CD4-positive, alpha-beta T cell treated with Interferon alpha-2 for 1 hour (primary cell): ENCODE measurements at places on chromosomes 11 and 22.

- no peak for DNase-seq
These were observed 92.5 kb downstream of the C11orf87 start for GRCh38 chr11:109514313-109515018.

- DNase-seq: no peak
These were observed 17.2 kb upstream of the BMAL1 start for GRCh38 chr11:13260201-13260962.

DNA sequence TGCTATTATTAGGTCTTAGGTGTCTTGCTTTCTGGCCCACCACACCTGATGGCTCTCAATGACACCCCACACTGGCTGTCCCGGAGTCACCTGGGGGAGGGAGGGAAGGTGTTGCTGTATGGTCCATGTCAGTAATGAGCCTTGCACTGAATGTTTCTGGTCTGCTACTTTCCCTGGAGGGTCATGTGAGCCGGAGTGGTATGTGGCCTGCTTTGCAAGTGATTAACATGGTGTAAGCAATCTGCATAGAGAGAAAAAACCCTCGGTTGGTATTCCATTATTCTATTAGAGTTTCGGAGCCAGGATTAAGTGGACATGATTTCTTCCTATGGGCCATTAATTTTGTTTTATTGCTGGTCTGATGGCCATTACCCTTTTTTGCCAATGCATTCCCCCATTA lies 63.9 kb downstream of the PKNOX2 start:
- DNase-seq: no peak

GRCh38 chr22:45686004-45686403 lies 14.4 kb downstream of the ATXN10 start:
- DNase-seq: no peak

GRCh38 chr22:19912271-19912999 lies 29.1 kb upstream of the COMT start:
- DNase-seq: no peak

DNA sequence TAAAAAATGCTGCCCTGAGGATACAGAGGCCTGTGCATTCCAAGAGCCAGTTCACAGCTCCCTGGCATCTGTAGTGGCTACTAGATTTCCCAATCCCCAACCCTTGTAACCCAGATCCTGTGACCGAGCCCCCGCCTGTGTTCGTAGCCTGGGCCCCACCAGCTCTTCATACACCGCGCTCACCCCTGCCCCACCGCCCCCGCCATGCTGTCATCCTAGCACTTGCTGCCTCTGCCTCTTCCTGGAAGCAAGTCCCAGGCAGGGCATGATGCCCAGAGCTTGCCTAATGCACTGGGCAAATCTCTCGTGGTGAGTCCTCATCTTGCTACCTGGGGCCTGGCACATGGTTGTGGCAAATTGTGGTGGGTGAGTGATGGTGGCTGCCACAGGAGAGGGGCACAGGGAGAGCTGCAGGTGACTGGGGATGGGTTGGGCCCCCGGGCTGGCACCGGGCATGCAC lies 7.1 kb downstream of the MGAT3 start:
- DNase-seq: no peak

DNA sequence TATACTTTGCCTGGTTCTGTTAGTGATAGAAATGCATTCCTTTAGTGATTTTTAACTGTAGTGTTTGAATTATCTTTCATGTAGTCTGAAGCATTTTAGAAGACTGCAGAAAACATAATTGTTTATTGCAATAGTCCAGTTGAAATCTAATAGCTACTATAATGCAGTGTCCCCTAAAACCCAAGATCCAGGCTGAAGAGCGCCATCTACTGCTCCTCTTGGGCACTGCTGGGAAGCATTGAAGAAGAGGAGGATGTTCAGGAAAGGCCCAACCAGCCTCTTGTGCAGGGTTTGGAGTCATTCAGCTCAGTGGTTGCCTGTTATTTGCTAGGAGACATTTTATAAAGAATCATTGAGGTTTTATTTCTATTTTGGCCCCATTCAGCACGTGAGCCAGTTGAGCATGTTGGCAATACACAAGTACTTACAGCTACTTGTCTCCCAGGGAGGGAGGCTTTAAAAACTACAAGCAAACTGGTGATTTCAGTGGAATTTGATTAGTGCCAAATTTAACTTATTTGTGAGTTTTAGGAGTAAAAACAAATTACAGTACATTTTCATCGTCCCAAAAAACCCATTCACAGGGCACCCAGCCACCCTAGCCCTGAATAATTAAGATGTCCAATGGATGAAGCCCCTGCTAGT lies 74.9 kb upstream of the HORMAD2 start:
- DNase-seq: peak; percentile 47

DNA sequence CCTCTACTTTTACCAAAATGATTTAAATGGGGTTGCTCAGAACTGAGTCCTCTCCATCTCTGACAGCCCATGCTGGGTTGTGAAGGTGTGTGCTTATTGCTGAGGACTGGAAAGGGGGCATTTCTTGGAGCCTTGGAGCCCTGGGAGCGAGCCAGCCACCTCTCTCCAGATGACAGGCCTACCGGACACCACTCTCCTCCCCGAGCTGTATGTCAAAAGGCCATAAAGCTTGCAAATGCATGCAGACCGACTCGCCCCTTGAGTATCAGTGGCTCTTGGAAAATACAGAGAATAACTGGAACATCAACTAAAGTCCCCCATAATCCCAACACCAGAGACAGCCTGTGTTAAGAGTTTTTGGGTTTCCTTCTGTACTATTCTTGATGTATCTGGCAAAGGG lies 67.9 kb upstream of the PITPNB start:
- no peak for DNase-seq

DNA sequence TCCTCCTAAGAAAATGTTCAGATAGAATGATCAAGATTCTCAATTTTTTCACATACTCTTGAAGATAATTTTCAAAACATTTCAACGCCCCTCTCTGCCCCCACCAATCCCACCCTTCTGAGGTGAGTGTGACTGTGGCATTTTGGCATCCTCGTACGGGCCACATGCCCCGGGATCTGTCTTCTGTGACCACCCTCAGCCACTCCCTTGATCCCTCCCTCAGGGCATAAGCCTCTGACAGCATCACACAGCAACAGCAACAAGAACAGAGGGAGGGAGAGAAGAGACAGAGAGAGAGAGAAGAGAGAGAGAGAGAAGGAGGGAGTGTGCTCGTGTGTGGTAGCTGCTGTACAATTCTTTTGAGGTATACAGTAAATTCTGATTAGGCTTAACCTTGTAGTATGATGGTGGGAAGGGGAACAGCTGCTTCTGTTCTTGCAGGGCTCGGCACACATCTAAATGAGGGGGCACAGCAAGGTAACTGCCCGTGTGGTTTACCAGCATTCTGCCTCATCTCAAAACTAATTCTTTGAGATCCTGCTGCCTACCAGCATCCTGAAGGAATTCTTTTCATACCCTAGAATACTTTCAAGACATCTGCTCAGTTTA lies 21.4 kb downstream of the SCUBE2 start:
- no peak for DNase-seq

DNA sequence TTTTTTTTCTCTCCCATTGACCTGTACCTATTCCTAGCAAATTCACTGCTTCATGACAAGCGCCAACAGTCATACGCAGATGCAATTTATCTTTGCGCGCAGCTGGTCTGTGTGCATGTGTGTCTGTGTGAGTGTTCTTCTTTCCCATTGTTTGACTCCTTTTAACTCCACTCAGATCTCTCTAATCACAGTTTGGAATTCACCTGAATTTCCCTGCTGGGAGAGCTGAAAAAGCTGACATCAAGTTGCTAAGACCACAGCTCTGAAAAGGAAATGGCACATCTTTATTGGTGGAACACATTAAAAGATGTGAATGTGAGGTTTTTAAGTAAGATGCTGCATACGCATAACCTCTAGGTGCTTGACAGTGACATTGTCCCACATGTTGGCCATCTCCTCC lies 187.4 kb upstream of the MTMR2 start:
- DNase-seq: no peak

DNA sequence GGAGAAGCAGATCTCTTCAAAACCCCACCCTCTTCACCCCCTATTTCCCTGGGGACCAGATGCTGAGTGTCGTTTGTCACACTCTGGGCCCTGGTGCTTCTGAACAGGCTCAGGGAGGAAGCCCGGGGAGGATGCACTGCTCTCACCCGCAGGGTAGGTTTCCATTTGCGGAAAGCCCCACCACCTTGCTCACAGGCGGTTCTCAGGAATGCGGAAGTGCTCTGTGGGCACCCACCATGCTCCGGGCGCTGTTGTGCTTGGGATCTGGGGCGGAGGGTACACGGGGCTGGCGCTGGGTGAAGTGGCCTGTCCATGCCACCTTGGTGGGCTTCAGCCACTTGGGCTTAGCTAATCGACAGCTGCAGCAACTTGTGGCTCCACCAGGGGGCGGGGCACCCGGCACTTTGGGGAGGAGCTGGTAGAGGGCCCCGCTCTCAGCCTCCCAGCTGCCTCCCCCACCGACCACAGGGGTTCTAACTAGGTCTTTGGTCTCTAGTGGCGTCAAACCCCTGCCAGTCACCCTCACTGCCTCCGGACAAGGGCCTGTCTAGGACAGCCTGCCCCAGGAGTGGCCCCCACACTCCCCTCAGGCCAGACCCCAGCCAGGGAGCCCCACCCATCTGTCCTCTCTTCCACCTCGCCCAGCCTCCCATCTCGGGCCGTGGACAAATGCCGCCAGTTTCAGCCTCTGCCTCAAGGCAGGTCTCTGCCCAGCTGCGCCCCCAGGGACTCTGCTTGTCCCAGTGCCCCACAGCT lies 7.4 kb downstream of the NDUFV1 start:
- DNase-seq: peak; percentile 90

GRCh38 chr11:81224396-81224795 lies 1509.3 kb downstream of the FAM181B start:
- DNase-seq: no peak

DNA sequence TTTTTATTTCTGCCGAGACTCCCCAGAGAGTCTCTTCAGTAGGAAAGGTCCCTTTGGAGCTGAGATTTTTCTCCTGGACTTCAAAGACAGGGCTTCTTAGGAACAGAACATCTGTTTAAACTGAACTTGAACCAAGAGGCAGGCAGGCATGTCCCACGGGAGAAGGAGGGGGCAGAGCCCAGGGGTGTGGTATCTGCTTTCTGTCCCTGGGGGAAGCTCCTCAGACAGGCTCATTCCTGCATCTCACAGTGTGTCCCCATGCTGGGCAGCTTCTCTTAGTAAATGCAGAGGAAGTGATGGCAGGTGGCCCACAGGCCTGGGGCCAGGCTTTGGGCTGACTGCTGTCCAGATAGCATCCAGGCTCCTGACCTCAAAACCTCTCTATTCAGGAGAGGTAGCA lies 47.3 kb downstream of the TSPAN18 start:
- no peak for DNase-seq

- peak; percentile 41 for DNase-seq
These were observed 2.8 kb upstream of the RDX start for GRCh38 chr11:110299006-110299785.

- DNase-seq: no peak
These were observed 173.9 kb downstream of the DDX10 start for GRCh38 chr11:108838792-108839105.

- no peak for DNase-seq
These were observed 28.9 kb downstream of the C2CD3 start for GRCh38 chr11:74141908-74142307.

DNA sequence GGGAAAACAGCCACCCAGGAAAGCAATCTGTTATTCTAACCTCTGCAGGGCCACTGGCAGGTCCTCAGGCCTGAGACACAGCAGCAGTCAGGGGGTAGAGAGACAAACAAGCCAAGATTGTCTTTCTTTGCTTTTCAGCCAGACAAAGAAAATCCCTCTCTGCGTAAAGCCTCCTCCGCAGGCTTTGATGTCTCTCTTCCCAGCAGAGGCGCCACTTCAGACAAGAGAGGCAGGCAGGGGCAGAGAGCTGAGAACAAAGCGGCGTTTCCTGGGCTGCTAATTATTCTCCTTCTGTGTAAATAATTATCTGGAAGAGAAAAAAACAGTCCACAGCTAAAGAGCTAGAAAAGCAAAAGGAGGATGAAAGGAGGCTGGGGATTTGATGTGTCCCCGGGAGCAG lies 102.7 kb upstream of the SEZ6L start:
- DNase-seq: no peak

DNA sequence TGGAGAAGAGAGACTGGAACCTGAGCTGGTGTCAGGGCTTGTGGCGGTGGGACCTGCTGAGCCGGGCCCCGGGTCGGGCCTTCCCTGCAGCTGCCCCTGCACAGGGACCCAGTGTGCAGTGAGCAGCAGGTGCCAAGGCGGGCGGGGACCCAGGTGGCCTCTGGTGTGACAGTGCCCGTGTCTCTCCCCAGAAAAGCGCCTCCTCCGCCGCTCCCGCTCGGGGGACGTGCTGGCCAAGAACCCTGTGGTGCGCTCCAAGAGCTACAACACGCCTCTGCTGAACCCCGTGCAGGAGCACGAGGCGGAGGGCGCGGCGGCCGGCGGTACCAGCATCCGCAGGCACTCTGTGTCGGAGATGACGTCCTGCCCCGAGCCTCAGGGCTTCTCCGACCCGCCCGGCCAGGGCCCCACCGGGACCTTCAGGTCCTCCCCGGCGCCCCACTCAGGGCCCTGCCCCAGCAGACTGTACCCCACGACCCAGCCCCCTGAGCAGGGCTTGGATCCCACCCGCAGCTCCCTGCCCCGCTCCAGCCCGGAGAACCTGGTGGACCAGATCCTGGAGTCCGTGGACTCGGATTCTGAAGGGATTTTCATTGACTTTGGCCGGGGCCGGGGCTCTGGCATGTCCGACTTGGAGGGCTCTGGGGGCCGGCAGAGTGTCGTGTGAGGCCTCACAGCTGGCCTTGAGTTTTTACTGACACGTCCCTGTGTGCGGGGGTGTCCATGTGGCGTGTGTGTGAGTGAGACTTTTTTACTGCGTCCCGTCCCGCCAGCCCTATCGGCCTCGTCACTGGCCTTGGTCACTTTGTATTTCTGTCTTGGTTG lies 15.6 kb upstream of the ARHGAP8 start:
- DNase-seq: no peak

DNA sequence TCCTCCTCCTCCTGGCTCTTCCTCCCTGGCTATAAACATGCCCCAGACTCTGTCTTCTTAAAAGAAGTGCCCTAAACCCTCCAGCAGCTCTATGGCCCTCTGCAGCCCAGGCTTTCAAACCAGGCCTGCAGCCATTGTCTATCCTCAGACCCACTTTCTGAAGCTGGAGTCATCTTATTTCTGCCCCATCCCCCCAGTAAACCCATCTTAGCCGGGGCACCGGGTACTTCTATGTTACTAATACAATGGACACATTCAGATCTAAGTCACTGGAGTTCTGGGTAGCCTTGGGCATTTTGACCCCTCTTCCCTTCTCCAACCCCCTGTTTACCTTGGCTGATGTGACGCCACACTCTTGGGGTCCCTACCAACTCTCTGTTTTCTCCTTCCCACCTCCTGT lies 29.7 kb upstream of the CACNG2 start:
- DNase-seq: no peak

DNA sequence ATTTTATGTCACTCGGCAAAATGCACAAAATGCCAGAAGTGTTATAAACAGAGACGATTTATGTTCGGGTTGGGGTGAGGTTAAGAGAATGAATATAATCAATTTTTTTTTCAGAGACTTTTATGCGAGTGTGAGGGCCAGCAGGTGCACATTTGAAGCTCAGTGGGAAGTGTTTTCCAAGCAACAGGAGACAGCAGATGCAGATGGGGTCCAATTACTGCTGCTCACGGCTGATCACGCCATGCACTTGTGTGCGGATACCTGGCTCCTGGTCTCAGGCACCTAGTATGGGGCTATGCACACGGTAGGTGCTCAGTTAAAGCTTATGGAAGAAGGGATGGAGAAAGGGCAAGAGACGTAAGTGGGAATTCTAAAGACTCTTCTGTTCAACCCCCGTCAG lies 249.1 kb downstream of the MIAT start:
- no peak for DNase-seq

- no peak for DNase-seq
These were observed 153.4 kb downstream of the LDLRAD3 start for GRCh38 chr11:36097219-36097650.
